ENCODE measurements at places on chromosomes 3 and 15.

DNA sequence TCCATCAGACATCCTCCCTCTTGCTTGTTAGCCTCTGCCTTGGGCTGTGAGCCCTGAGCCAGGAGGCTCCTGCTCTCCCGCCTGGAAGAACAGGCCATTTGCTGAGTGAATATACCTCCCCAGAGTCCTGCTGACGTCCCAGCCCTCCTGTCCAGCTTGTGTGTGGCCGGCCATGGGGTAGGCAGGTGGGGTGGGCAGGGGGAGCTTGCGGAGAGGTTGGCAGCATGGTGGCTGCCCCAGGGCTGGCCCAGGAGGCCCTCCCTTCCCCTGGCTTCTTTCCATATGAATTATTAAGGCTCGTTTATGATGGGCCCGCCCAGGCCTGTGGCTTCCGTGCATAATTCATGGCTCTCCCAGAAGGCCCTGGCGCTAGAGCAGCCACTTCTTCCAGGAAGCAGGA is 18.7 kb downstream of the CACNA2D2 start:
- no peak for DNase-seq

DNA sequence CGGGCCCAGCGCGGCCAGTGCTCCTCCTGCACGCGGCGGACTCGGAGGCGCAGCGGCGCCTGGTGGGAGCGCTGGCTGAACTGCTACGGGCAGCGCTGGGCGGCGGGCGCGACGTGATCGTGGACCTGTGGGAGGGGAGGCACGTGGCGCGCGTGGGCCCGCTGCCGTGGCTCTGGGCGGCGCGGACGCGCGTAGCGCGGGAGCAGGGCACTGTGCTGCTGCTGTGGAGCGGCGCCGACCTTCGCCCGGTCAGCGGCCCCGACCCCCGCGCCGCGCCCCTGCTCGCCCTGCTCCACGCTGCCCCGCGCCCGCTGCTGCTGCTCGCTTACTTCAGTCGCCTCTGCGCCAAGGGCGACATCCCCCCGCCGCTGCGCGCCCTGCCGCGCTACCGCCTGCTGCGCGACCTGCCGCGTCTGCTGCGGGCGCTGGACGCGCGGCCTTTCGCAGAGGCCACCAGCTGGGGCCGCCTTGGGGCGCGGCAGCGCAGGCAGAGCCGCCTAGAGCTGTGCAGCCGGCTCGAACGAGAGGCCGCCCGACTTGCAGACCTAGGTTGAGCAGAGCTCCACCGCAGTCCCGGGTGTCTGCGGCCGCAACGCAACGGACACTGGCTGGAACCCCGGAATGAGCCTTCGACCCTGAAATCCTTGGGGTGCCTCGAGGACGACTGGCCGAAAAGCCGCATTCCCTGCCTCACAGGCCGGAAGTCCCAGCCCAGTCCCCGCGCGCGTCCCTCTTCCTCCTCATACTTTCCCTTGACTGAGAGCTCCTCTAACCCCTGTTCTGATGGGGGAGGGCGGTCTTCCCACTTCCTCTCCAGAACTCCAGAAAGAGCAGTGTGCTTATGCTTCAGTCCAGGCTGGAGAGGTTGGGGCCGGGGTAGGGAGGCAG is 1.4 kb upstream of the IL17RC start:
- DNase-seq: no peak

- no peak for DNase-seq
Measured at GRCh38 chr3:129616713-129617112, 10.2 kb upstream of the PLXND1 start.

DNA sequence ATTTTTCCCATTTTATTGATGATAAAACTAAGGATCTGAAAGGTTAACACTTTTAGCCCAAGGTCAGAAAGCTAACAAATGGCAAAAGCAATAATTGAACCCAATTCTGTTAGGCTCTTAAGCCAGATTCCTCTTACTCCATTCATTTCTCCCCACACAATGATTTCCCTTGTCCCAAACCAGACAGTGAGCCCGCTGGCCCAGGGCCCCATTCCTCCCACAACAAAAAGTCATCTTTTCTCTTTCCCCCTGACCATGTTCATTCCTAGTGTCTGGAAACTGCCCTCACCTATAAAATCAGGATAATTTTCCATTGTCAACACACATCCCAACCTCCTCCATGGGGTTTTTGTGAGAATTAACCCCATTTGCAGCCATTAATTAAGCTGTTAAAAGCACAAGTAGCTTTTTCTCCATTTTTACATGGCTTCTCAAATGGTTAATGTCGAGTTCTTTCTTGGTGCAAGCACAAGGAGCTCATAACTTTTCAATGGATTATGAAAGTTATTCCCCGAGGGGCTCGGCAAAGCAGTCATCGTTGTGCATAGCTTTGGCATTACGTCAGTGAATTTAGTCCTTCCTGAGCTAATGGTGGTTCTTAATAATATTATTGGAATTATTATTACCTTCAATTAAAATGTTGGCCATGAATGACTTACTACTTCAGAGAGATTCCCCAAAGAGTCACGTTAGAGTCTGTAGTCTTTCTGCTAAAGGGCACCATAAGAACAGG is 151.0 kb upstream of the WNT5A start:
- no peak for DNase-seq

- DNase-seq: no peak
Measured at GRCh38 chr3:71857956-71858355, 73.0 kb upstream of the PROK2 start.

DNA sequence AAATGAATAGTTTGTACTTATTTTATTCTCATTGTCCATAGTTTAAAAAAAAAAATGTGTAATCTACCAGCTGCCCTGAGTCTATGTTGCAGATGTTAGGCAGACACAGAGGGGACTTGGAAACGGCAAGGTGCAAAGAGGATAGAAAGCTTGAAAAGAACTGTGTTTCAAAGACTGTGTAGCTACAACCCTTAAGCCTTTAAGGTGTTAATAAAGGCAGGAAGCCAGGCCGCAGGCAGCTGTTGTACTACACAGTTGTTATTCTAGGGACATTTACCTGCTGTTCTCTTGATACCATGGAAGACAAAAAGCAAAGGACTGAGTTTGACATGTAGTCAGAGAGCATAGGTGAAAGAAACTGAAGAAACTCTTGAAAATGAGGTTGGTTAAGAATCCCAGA is 440.0 kb downstream of the TUSC7 start:
- DNase-seq: no peak

GRCh38 chr3:82145742-82146141 is 384.3 kb upstream of the GBE1 start:
- no peak for DNase-seq

GRCh38 chr3:122415104-122415744 is 638 bp downstream of the WDR5B start:
- DNase-seq: peak; percentile 43

DNA sequence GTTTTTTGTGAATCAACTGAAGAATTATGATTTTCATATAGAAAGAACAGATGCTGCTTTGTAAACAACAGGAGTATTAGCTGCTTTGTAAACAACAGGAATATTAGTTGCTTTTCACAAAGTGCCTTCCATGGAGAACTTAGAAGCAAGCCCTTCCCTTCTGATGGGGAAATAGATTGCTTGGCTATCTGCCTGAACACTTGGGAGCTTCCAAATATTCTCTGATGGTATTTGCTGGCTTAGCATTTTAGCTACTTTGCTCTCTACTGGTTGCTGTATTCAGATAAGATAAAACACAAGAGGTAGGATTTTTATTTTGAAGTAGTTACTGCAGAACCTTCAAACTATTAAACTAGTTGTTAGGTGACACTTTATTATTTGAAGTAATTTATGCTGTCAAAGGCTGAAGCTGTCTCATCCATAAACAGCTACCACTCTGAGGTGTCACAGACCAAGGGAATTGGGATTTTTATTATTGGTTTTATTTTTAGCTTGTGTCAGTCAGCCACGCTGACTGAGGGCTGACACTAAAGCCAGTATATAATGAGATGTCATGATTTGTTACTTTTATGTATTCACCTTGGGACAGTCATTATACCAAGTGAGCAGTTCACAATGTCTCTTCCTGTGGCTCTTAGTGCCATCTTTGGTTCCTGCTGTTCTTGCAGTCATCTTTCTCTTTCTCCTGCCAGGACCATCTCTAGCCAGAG is 50.0 kb downstream of the ZIC1 start:
- no peak for DNase-seq

DNA sequence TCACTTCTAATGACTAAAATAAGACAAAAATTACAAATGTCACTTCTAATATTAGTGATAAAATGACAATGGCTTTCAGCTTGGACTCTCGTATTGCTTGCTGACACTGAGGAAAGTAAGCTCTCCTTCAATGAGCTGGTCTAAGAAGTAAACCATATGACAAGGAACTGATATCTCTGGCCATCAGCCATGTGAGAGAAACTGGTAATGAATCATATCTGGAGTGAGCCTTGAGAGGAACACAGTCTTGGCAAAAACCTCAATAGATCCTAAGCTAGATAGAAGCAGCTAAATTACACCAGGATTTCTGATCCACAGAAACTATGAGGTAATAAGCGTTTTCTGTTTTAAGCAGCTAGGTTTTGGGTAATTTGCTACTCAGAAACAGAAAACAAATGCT is 1575.1 kb downstream of the OTOL1 start:
- no peak for DNase-seq

GRCh38 chr3:29452934-29453283 is 172.0 kb downstream of the RBMS3 start:
- no peak for DNase-seq

GRCh38 chr15:50549326-50549725 is 2.9 kb upstream of the USP50 start:
- DNase-seq: no peak

DNA sequence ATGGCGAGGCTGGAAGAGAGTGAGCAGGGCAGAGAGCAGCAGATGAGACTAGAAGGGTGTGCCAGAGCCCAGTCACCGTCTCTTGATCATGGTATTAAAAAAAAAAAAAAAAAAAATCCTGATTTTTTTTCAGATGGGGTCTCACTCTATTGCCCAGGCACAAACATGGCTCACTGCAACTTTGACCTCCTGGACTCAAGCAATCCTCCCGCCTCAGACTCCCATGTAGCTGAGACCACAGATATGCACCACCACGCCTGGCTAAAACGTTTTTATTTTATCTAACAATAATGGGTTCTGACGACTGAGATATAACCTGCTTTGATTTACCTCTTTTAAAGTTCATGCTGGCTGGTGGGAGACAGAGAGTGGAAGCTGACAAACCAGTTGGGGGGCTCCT is 4.0 kb downstream of the GNB4 start:
- no peak for DNase-seq

DNA sequence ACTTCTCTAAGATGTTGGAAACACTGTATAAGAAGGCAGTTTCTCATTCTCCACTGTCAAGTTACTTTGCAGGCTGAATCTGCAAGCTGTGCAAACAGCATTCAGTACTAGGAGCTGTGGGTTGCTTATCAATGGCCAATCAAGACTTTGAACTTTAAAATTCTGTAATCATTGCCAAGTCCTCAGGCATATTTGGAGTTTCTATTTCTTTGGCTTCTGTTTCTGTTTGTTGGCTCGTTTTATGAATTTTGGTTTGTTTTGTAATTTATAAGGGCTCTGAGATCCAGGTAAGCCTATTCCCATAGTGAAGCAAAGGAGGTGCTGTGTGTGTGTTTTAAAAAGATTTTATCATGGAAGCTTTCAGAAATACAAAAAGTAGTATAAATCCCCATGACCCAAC is 32.1 kb downstream of the TLNRD1 start:
- no peak for DNase-seq

GRCh38 chr3:66467996-66468735 is 32.7 kb downstream of the LRIG1 start:
- no peak for DNase-seq

GRCh38 chr3:10219737-10220136 is 28.5 kb upstream of the TATDN2 start:
- no peak for DNase-seq

GRCh38 chr15:52557274-52557641 is 11.6 kb downstream of the ARPP19 start:
- DNase-seq: no peak

- no peak for DNase-seq
Measured at GRCh38 chr15:57496946-57497869, 94.5 kb upstream of the MYZAP start.

DNA sequence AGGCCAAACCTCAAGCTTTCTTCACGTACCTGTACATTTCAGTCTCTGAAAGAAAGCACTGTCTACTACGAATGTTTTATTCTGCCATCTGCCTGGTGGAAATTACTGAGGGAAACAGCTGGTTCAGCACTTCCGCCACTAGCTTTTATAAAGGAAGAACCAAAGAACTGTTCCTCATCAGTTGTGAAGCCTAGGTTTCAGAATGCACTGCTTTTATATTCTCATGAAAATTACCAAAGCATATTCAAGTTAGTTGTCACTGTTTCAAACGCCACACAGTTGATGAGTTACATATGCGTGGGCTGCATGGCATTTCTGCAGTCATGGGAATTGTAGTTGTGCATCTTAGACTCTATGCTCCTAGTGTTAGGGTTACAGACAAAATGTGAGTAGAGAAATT is 21.5 kb upstream of the ZBTB38 start:
- DNase-seq: no peak

- DNase-seq: peak; percentile 52
Measured at GRCh38 chr15:65638681-65639089, 16.9 kb downstream of the SLC24A1 start.

DNA sequence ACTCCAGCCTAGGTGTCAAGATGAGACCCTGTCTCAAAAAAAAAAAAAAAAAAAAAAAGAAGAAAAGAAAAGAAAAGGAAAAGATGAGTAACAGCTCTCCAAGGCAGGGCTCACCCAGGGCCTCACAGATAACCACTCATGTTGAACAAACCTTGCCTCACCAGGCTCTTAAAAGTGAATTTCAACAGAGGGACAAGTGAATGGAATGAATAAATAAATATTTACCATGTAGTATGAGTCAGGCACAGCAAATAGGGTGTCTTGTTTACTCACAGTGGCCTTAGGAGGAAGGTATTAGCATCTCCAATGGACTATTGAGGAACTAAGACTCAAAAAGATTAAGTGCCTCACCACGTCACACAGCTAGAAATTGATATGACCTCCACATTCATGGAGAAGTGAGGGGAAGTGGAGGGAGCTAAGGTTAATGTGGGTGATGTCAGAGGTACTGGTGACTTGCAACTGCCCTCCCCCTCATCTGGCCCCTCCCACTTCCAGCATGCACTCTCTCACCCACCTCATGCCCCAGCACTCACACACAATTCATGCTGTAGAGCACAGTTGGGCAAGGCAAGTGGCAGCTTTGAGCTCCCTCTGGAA is 255.5 kb downstream of the UACA start:
- DNase-seq: no peak

GRCh38 chr3:13513051-13513912 is 33.2 kb downstream of the HDAC11 start:
- no peak for DNase-seq

GRCh38 chr15:53665930-53666329 is 93.5 kb downstream of the WDR72 start:
- no peak for DNase-seq

GRCh38 chr3:155102329-155102728 is 22.2 kb downstream of the MME start:
- no peak for DNase-seq

GRCh38 chr3:62723914-62724217 is 151.3 kb downstream of the CADPS start:
- DNase-seq: no peak

GRCh38 chr3:105842943-105843342 is 25.9 kb downstream of the CBLB start:
- DNase-seq: no peak

- no peak for DNase-seq
Measured at GRCh38 chr3:70994644-70995043, 588.9 kb downstream of the FOXP1 start.

Measured in GM18507 (cell line).